ENCODE measurements at places on chromosomes 1 and 21.

- no peak for DNase-seq
Observed at GRCh38 chr21:33339135-33339534, 14.4 kb downstream of the IFNAR1 start.

- no peak for DNase-seq
Observed at GRCh38 chr1:29322861-29323585, 86.7 kb downstream of the PTPRU start.

DNA sequence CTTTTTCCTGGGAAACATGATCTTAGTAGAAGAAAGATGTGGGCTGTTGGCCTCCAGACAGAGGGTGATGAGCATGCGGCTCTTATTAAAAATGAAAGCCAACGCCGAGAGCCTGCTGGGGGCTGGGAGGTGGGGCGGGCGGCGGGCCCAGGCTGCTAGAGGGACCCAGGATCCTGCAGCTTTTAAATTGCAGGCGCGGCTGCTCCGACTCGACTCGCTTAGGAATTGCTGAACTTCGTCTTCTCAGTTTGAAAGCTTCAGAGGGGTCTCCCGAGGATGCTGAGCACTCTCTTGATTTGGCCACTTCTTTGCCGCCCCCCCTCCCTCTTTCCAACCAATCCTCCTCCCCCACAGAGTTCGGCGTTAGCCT is 1.2 kb downstream of the AGPAT3 start:
- DNase-seq, result peak; percentile 65

- peak; percentile 32 for DNase-seq
Observed at GRCh38 chr1:48236716-48237470, 14.4 kb downstream of the SLC5A9 start.

DNA sequence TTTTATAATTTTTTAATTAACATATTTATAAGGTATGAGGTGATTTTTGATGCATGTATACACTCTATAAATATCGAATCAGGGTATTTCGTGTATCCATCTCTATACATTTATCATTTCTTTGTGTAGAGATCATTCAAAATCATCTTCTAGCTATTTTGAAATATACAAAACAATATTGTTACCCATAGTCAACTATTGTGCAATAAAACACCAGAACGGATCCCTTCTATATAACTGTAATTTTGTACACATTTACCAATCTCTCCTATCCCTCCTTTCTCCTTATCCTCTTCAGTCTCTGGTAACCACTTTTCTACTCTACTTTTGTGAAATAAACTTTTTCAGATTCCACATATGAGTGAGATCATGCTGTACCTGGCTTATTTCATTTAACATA is 1459.6 kb downstream of the MRPL39 start:
- DNase-seq, result no peak
